ENCODE measurements at places on chromosomes 2 and 18.
A peak's percentile ranks its signal among the peaks of the same experiment; 100 is the strongest.

GRCh38 chr2:216418981-216419380 lies 6.7 kb downstream of the SMARCAL1 start:
- no peak for DNase-seq

DNA sequence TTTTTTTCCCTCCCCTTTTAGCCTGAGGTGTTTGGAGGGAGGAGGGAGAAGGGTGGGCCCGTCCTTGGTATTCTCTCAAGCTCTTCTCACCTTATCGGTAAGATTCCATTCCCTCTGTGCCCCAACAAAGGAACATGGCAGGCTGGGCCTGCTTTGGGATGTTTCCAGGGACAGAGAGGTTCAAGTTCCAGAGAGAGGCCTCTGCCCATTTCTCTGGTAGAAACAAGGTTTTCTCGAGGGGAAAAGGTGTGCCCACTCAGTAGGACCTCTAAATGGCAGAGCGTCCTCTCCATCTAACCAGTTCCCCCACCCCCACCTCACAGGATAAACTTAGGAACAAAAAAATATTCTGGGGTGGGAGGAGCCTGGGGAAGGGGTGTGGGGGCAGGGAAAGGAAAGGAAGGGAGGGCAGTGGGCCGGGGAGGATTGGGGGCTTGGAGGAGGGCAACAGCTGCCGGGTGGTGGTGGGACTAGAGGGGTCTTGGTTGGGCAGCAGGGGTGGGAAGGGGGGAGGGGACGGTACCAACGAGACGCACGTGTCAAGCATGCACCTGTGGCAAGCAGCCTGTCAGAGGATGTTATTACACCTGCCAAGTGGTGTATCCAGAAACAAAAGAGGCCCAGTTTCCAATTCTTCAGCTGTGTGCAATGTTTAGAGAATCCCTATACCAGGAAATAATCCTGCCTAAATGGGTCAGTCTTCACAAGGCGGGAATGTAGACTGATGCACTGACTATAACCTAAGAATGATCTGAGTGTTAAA lies 2.1 kb downstream of the PCBP1 start:
- DNase-seq, result peak; percentile 32

GRCh38 chr18:69956057-69956456 lies 8.4 kb upstream of the CD226 start:
- no peak for DNase-seq

DNA sequence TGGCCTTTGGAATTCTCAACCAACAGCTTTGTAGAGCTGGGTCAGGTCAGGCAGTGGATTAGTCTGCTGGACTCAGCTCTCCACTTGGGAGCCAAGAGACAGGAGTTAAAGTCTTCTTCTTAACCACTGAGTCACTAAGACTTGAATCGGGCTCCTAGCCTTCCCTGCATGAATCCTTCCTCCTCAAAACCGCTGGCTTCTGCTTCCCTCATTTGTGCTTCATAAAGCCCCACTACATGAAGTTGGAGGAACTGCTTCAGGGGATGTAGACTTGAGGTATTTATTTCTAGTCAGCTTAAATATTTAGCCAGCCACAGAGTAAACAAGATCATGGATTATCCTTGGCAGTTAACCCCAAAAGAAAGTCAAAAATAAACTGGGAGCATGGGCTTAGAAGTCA lies 536.3 kb upstream of the TNP1 start:
- DNase-seq, result peak; percentile 30

GRCh38 chr2:174259981-174260380 lies 11.6 kb upstream of the OLA1 start:
- DNase-seq, result peak; percentile 20

DNA sequence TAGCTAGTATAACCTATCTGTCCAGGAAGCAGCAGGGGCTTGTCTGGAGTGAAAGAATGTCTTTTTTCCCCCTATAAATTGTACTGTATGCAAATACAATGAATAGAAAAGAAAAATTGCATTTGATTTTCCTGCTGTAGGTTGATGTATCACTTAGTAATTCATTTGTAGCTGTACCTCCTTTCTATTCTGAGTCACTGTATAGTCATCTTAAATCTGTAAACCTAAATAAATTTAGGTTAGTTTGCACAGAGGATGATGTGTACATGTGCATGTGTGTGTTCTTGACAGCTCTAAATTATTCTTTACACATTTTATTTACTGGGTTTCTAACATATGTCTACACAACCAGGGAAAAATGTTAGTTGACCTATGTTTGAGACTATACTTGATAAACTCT lies 478.7 kb upstream of the CNTNAP5 start:
- no peak for DNase-seq

DNA sequence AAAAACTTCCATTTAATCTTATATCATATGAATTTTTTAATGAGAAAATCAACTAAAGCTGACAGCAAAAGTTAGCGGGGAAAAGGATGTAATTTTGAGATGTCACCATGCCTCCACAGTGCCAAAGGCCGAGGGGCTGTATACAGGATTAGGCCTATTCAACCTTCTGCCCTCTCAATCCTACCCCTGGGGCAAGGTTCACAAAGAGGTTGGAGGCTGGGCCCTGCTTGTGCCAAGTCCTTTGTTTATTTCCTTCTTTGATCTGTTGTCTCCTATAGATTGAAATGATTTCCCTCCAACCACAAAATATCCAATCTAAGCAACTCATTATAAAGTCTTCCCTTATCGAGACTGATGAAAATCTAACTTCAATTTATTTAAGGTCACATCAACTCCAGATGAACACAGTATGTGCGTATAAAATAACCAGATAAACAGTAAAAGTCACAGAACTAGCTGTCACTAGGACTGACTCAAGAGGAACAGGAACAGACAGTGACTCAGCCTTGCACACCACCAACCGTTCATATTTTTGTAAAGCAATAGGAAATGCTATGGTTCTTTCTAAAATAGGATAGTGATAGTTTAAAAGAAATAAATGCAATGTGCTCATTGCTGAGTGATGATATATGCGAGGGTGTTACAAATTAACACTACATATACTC lies 95.8 kb downstream of the SLC25A12 start:
- DNase-seq, result peak; percentile 82

DNA sequence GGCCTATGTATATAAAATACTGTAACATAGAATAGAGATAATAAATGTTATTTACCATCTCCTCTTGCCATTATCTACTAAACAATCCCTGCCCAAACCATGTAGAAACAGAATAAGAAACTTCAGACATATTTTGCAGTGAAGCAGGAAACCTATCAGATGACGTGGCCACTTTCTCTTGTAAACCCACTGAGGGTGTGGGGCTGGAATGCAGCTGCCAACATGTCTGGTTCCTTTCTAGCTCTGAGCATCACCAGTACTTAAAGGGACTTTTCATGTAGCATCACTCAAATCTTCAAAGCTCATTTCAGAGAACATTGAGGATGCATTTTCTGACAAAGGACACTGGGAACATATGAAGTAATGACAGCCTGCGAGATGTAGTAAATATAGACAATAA lies 251.8 kb downstream of the LPIN1 start:
- DNase-seq, result peak; percentile 78

DNA sequence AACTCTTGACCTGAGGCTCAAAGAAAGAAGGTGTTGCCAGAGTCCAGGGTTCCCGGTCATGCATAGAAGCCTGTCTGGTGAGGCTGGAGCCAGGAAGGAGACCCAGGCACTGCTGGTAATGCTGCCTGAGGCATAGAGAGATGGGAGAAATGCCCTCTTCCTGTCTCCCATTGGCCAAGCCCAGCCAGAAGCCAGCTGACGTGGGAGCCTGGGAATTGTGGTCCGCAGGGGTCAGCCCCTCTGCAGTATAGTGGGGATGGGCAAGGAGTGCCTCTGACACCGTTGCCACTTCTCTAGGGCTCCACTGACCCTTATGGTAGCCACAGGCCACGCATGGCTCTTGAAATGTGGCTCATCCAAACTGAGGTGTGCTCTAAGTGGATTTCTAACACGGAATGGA lies 95.7 kb downstream of the CTIF start:
- no peak for DNase-seq

DNA sequence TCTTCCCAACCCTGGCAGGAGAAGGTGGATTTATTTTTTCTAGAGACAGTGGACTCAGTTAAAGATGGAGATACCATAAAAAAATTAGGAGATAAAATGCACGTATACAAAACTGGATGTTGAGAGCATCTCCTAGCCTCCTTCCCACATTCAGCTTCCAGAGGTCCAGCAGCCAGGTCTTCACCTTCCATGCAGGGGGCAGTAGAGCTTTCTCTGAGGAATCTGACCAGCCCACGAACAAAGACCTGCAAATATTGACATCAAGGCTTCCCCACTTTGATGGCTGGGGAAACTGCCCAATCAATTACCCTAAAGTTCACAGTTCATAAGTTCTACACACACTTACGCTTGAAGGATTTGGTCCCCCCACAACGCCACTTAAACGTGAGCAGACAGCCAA lies 24.5 kb downstream of the AQP4 start:
- no peak for DNase-seq

DNA sequence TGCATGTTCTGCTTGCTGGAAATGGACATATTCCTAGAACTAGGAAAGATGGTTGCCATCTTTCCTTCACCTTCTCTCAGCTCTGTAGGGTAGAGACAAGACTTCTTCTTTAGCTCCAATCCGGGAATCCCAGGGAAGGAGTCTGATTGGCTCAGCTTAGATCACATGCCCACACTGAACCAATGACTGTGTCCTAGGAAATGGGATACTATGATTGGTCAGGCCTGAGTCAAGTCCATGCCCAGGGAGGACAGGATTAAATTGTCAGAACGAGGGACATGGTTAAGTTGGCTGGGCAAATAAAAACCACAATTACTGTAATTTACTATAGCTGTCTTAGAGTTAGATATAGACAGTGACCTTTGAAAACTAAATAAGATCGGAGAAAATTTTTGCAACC lies 31.4 kb downstream of the SEMA4F start:
- DNase-seq, result no peak

GRCh38 chr18:9653390-9653789 lies 39.0 kb upstream of the PPP4R1 start:
- DNase-seq, result peak; percentile 26

DNA sequence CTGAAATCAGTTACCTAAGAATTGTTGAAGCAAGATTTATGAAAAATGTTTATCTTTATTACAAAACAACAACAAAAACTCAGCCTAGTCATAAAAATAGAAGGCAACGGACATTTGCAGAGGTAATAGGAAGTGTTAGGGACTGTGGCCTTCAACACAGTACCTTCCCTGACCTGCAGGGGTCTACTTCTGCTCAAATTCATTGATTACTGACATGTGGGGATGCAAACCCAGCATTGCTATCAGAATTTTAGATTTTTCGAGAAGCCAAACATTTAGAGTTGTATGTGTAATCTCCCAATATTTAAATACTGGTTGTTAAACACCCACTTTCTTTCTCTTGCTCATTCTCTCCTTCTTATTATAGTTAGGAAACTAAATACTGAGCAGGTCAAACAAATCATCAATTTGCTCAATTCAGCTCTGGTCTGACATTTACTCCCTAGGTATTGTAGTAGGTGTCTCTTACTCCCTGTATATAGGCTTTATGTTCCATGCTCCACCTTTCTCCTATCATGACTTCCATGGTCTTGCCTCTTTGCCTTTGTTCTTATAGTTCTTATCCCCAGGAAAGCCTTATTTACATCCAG lies 198.5 kb downstream of the UBE2E3 start:
- DNase-seq, result no peak

GRCh38 chr18:79900610-79901570 lies 50.6 kb downstream of the SLC66A2 start:
- DNase-seq, result no peak

- no peak for DNase-seq
These were observed 86.6 kb downstream of the DNER start for GRCh38 chr2:229627728-229628127.

DNA sequence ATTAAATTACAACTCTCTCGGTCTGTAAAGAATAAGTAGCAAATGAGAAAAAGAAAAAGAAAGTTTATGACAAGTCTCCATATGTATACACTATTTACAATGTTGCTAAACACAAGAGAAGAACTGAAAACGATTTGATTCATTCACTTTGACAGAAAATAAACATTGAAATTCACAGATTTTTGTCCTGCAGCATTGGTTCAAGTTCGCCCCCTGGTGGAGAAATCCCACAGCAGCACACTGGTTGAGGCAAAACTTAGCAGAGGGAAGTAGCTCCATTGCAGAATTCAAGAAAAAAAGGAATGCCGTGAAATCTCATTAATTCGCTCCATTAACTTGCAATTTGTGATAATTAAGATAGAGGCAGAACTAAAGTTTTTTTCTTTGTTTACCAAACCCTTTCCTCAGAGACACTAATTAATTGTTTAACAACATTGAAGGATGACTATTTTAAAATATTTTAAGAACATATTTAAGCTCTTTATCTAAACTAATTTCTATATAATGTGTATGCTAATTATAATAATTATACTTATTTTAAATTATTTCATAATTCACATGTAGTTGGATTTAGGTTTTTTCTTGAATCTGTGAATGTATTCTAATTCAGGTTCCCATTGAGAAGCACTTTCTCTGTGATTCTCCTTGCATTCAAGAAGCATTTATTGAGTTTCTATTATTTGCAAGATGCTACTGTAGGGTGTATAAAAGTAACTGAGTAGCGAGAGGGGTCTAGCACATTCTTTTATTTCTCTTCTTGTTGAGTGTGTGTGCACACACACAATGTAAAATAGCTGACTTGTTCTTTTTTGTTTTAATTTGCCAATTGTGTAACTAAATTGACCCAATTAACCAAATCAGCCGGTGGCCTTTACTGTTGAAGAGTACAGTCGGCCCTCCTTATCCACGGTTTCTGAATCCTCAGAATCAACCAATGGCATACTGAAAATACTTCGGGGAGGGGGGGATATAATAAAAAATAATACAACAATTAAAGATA lies 74.1 kb downstream of the COL4A3 start:
- DNase-seq, result peak; percentile 56

- no peak for DNase-seq
These were observed 2.4 kb downstream of the FARP2 start for GRCh38 chr2:241358470-241358869.

- DNase-seq, result peak; percentile 24
These were observed 57.1 kb downstream of the SNORC start for GRCh38 chr2:232927032-232927792.

GRCh38 chr2:113219889-113220641 lies 46.3 kb downstream of the PSD4 start:
- peak; percentile 58 for DNase-seq

GRCh38 chr2:40096360-40096759 lies 317.3 kb upstream of the THUMPD2 start:
- peak; percentile 77 for DNase-seq

DNA sequence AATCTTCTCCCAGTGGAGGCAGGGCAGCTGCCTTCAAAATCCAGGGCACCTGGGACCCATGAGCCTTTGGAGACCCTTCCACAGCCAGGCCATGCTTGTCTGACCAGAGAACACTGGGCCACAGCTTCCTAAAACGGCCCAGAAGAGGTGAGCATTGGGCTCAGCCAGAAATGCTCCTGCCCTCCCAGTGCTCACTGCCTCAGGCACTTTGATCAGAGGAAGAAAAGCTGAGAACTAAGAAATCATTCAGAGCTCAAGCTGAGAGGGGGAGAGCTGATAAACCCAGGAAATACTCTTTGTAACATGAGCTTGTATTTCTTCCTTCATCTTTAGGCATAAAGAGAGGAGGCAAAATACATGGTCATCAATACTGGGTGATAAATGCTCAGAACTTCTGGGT lies 365.5 kb upstream of the KLHL29 start:
- no peak for DNase-seq

GRCh38 chr18:25261768-25262167 lies 90.2 kb downstream of the ZNF521 start:
- no peak for DNase-seq

- no peak for DNase-seq
These were observed 15.9 kb upstream of the POMC start for GRCh38 chr2:25184254-25184653.
